ENCODE measurements at places on chromosomes 16 and 17.

DNA sequence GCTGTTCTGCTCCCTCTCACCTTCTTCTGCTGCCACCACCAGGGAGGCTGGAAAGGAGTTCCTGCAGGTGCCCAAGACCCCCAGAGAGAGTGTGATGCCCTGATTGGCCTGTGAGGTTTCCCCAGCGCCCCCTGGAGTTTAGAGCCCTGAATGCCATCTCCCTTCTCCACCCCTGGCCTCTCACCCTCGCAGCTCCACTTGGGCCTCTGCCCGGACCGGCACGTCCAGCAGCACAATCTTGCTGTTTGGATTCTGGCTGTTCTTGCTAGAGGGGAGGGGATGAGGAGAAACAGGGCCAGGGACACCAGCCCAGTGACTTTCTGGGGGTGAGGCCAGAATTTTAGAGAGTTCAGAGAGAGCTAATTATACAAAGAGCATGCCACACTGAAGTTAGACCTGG, 12.5 kb upstream of the FAM171A2 start:
- H3K4me3 ChIP-seq: no peak overlapping the region
- no peaks in the 10 kb centered on the region for H3K4me1 ChIP-seq
- peaks cover 9% of the 10 kb centered on the region for H3K27me3 ChIP-seq

DNA sequence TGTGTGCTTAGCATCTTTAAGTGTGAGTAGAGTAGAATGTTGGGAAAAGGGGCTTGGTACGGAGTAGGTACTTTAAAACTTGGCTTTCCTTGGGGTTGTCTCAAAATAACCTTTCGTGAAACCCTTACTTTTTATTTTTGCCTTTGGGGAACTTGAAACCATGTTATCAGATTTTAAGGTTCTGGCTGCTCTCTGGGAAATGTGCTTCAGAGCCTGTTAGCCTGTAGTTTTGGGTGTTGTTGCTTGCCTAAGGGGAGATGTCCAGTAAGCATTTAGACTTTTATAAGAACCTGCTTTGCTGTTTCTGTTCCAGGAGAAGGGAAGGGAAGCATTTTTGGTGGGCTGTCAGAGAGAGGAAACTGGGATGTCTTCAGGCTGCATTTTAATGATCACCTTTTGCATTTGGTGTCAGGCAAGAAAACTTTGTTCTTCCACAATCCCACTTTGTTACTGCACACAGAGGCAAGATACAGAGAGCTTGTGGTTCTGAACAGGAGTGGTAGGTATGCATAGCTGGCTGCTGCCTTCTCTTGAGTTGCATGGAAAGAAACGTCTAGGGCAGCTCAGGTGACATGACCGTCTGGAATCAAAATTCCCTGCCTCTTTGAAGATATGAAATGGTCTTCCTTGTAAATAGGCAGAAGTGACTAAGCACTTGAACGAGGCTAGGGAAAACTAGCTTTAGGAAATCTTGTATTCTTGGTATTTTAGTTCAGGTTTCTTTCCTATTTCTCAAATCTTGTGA, 1.7 kb downstream of the RABEP1 start:
- peaks cover 30% of the 10 kb centered on the region for H3K4me1 ChIP-seq
- H3K27me3 ChIP-seq: no peaks in the 10 kb centered on the region
- DNase-seq: no peak
- H3K36me3 ChIP-seq: peaks cover 9% of the 10 kb centered on the region
- H3K27ac ChIP-seq: peak overlapping the region; percentile 32
- H3K4me3 ChIP-seq: peak overlapping the region; percentile 90

GRCh38 chr16:11254913-11255736, 879 bp downstream of the SOCS1 start:
- no peak for DNase-seq
- H3K27ac ChIP-seq: peak overlapping the region; percentile 82
- H3K4me1 ChIP-seq: peaks cover 52% of the 10 kb centered on the region
- no peaks in the 10 kb centered on the region for H3K27me3 ChIP-seq
- peak overlapping the region; percentile 99 for H3K4me3 ChIP-seq
- H3K36me3 ChIP-seq: peaks cover 51% of the 10 kb centered on the region

DNA sequence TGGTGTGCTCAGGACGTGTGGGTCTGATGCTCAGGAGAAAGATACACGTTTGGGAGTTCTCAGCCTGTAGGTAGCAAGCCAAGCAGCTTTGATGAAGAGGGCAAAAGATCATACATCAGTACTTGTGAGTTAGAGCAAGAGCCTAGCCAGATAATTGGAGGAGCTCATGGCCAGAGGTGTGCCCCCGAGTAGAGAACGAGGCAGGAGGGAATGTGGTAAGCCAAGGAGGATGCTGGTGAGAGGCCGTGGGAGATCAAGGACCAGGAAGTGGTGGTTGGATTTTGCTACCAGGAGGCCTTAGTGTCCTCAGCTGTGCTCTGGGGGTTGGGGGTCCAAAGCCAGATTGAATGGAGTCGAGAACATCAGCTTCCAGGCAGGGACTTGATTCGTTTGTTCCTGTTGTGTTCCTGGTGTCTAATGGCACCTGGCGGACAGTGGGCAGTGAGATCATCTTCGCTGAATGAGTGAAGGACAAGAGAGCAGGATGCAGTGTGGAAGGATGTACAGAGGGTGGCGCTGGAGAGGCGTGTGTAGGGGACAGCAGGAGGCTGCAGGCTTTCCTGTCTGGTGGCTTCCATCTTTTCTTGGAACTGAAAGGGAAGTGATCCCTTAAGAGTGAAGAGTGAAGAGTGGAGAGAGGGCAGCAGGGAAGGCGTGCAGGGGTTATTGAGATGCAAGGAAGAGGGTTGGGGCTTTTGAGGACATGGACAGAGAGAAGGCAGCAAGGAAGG, 11.6 kb downstream of the FBXL19 start:
- H3K4me1 ChIP-seq: peaks cover 17% of the 10 kb centered on the region
- H3K27ac ChIP-seq: peak overlapping the region; percentile 33
- no peaks in the 10 kb centered on the region for H3K27me3 ChIP-seq
- peak; percentile 33 for DNase-seq

- H3K4me3 ChIP-seq: no peak overlapping the region
- no peaks in the 10 kb centered on the region for H3K36me3 ChIP-seq
- H3K4me1 ChIP-seq: no peaks in the 10 kb centered on the region
- no peak for DNase-seq
Measured at GRCh38 chr16:25859645-25860044, 167.9 kb downstream of the HS3ST4 start.

DNA sequence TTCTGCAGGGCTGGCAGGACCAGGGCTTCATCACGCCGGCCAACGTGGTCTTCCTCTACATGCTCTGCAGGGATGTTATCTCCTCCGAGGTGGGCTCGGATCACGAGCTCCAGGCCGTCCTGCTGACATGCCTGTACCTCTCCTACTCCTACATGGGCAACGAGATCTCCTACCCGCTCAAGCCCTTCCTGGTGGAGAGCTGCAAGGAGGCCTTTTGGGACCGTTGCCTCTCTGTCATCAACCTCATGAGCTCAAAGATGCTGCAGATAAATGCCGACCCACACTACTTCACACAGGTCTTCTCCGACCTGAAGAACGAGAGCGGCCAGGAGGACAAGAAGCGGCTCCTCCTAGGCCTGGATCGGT, 1.4 kb downstream of the CDK5R1 start:
- H3K4me1 ChIP-seq: peaks cover 54% of the 10 kb centered on the region
- peak overlapping the region; percentile 91 for H3K4me3 ChIP-seq
- no peaks in the 10 kb centered on the region for H3K27me3 ChIP-seq
- DNase-seq: no peak

GRCh38 chr17:12231355-12231682, 210.6 kb downstream of the MAP2K4 start:
- no peak overlapping the region for H3K4me3 ChIP-seq
- H3K4me1 ChIP-seq: no peaks in the 10 kb centered on the region
- H3K36me3 ChIP-seq: no peaks in the 10 kb centered on the region
- DNase-seq: no peak
- H3K27ac ChIP-seq: no peak overlapping the region

GRCh38 chr17:32388613-32389459, 38.9 kb downstream of the ZNF207 start:
- H3K4me3 ChIP-seq: no peak overlapping the region
- DNase-seq: no peak
- H3K27me3 ChIP-seq: no peaks in the 10 kb centered on the region

- no peak overlapping the region for H3K27ac ChIP-seq
- H3K36me3 ChIP-seq: no peaks in the 10 kb centered on the region
- no peak for DNase-seq
- no peaks in the 10 kb centered on the region for H3K27me3 ChIP-seq
Measured at GRCh38 chr17:65598746-65599145, 37.3 kb upstream of the AXIN2 start.

- H3K4me1 ChIP-seq: no peaks in the 10 kb centered on the region
- no peak overlapping the region for H3K4me3 ChIP-seq
- H3K27ac ChIP-seq: no peak overlapping the region
- no peak for DNase-seq
- no peaks in the 10 kb centered on the region for H3K27me3 ChIP-seq
- H3K36me3 ChIP-seq: no peaks in the 10 kb centered on the region
Measured at GRCh38 chr16:72620348-72620747, 427.6 kb downstream of the ZFHX3 start.

- peaks cover 12% of the 10 kb centered on the region for H3K4me1 ChIP-seq
- DNase-seq: no peak
- H3K27me3 ChIP-seq: no peaks in the 10 kb centered on the region
- peaks cover 11% of the 10 kb centered on the region for H3K36me3 ChIP-seq
Measured at GRCh38 chr17:12089809-12090384, 69.2 kb downstream of the MAP2K4 start.

- H3K4me3 ChIP-seq: no peak overlapping the region
- H3K27me3 ChIP-seq: peaks cover 8% of the 10 kb centered on the region
Measured at GRCh38 chr16:49867796-49868668, 12.1 kb upstream of the ZNF423 start.

- H3K27me3 ChIP-seq: no peaks in the 10 kb centered on the region
- peak overlapping the region; percentile 44 for H3K4me3 ChIP-seq
- H3K36me3 ChIP-seq: peaks cover 1% of the 10 kb centered on the region
- peak; percentile 54 for DNase-seq
Measured at GRCh38 chr17:68759343-68760140, 158.4 kb upstream of the FAM20A start.

GRCh38 chr17:71935341-71935740, 185.5 kb upstream of the SOX9 start:
- H3K27me3 ChIP-seq: no peaks in the 10 kb centered on the region
- H3K36me3 ChIP-seq: no peaks in the 10 kb centered on the region
- H3K4me3 ChIP-seq: no peak overlapping the region
- DNase-seq: no peak
- no peaks in the 10 kb centered on the region for H3K4me1 ChIP-seq
- H3K27ac ChIP-seq: no peak overlapping the region

DNA sequence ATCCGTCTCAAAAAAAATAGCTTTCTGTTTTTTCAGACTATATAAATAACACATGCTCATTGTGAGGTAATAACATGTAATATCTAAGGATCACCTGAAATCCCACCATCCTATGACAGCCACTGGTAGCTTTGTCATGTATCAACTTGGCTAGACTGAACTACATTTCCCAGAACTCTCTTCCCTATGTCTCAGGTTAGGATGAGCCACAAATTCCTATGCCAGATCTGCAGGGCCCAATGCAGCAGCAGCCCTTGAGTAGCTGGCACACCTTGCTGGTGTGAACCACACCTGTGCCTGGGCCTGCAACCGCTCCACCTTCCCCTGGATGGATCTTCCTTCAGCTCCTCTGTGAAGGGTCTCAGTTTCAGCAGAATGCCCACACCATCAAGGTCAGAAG, 28.1 kb downstream of the OGFOD1 start:
- H3K27me3 ChIP-seq: no peaks in the 10 kb centered on the region
- no peak for DNase-seq
- H3K4me3 ChIP-seq: no peak overlapping the region
- H3K27ac ChIP-seq: no peak overlapping the region
- peaks cover 7% of the 10 kb centered on the region for H3K4me1 ChIP-seq
- peaks cover 35% of the 10 kb centered on the region for H3K36me3 ChIP-seq

DNA sequence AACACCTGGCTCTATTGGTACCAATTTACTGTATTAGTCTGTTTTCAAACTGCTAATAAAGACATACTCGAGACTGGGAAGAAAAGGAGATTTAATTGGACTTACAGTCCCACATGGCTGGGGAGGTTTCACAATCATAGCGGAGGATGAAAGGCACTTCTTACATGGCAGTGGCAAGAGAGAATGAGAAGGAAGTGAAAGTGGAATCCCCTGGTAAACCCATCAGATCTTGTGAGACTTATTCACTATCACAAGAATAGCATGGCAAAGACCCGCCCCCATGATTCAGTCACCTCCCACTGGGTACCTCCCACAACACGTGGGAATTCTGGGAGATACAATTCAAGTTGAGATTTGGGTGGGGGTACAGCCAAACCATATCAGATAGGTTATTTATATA, 22.6 kb upstream of the GOSR1 start:
- no peaks in the 10 kb centered on the region for H3K4me1 ChIP-seq
- DNase-seq: no peak
- H3K36me3 ChIP-seq: peaks cover 38% of the 10 kb centered on the region

- H3K4me3 ChIP-seq: no peak overlapping the region
- H3K36me3 ChIP-seq: peaks cover 28% of the 10 kb centered on the region
- H3K4me1 ChIP-seq: peaks cover 26% of the 10 kb centered on the region
- DNase-seq: no peak
Measured at GRCh38 chr16:17312094-17312710, 158.6 kb downstream of the XYLT1 start.

DNA sequence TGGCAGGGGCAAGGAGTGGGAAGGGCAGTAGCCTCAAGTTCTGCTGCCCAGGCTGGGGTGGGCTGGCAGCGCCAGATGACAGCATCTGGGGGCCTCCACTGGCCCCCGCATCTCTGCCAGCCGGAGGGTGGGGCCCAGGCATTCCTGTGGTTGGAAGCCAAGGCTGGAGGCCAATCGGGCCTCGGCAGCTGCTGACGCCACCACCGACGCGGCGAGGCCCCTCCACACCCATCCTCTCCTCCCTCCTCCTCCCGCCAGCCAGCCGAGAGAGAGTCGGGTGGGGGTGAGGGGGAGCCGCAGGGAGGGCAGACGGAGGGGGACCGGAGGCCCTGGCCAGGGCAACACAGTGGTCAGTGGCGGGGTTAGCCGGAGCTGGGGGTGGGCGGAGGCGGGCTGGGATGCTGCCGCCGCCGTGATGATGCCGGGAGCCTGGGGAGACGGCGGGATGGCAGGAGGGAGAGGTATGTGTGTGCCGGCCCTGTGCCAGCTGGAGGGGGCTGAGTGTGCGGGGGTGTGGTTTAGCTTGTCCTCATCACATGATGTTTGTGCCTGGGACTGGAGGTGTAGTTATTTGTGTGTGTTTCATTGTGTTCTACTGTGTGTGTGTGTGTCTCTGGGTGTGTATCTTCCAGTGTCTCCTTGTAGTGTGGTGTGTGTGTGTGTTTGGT, 36.6 kb downstream of the ARHGAP23 start:
- H3K4me3 ChIP-seq: no peak overlapping the region
- no peaks in the 10 kb centered on the region for H3K36me3 ChIP-seq

GRCh38 chr17:81241648-81242420, 2.7 kb downstream of the NDUFAF8 start:
- no peaks in the 10 kb centered on the region for H3K27me3 ChIP-seq
- peaks cover 16% of the 10 kb centered on the region for H3K4me1 ChIP-seq
- peak; percentile 51 for DNase-seq
- H3K27ac ChIP-seq: peak overlapping the region; percentile 69
- H3K4me3 ChIP-seq: peak overlapping the region; percentile 42

- DNase-seq: no peak
- H3K4me1 ChIP-seq: peaks cover 2% of the 10 kb centered on the region
- H3K27ac ChIP-seq: no peak overlapping the region
- no peak overlapping the region for H3K4me3 ChIP-seq
- H3K36me3 ChIP-seq: peaks cover 5% of the 10 kb centered on the region
Measured at GRCh38 chr17:9544221-9544620, 31.4 kb downstream of the STX8 start.

GRCh38 chr17:49292901-49293300, 62.3 kb upstream of the PHOSPHO1 start:
- H3K27ac ChIP-seq: no peak overlapping the region
- H3K27me3 ChIP-seq: no peaks in the 10 kb centered on the region
- no peaks in the 10 kb centered on the region for H3K36me3 ChIP-seq
- H3K4me1 ChIP-seq: no peaks in the 10 kb centered on the region
- DNase-seq: no peak

GRCh38 chr17:9367156-9367555, 208.5 kb downstream of the STX8 start:
- no peak for DNase-seq
- no peak overlapping the region for H3K4me3 ChIP-seq
- H3K27me3 ChIP-seq: no peaks in the 10 kb centered on the region
- H3K36me3 ChIP-seq: no peaks in the 10 kb centered on the region
- no peak overlapping the region for H3K27ac ChIP-seq

Data from T-helper 2 cell treated with Interferon-gamma antibody and Interleukin-4, amounts not matched to agents 5 μg/mL and 100 μg/mL, for 36 hours (primary cell).